ENCODE measurements at places on chromosomes 4 and X.

GRCh38 chr4:61739887-61740286, 539.8 kb downstream of the ADGRL3 start:
- no peak for DNase-seq

GRCh38 chr4:22241415-22241814, 274.5 kb downstream of the ADGRA3 start:
- no peak for DNase-seq

DNA sequence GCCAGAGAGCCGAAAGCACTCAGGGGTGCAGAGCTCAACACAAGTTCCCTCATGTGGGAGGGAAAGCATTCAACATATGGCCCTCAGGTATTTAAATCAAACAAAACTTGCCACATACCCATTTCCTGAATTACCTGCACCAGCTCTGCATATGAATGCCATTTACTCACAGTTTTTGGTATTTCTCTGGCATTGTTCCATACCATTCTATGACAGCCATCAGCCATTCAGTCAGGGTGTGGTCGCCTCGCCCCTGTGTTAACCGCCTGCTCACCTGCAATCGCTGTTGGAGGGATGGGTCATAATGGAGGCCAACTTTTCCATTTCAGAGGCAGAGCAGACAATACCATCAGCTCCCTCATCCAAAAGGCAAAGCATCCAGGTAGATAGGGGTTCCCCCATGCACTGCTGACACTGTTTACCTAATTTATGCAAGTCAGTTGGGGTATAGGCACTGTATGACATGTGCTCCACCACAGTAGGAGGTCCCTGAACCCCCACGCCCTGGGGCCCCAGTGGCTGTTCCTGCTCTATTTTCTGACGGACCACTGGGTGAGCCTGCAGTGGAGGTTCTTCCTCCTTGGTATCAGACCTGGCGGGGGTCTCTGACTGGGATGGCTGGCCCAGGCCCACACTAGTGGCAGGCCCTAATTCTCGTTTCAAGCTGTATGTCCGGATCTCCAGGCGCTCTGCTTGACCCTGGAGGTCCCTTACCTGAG, 227.1 kb downstream of the ADGRL3 start:
- no peak for DNase-seq

DNA sequence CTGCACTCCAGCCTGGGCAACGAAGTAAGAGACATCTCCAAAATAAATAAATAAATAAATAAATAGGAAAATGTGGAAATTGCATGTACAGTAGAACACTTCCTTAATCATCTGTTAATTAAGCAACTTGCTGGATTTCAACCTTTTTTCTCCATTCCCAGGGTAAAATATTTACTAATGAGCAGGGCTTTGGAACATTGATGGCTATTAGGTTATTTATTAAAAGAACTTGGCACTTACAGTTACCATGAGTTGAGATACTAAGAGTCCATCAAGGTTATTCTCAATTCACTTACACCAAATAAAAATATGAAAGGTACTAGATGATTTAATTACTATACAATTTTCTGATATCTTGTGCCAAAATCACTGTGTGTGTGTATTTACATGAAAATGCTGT, 607.1 kb downstream of the PCDH18 start:
- DNase-seq, result no peak

DNA sequence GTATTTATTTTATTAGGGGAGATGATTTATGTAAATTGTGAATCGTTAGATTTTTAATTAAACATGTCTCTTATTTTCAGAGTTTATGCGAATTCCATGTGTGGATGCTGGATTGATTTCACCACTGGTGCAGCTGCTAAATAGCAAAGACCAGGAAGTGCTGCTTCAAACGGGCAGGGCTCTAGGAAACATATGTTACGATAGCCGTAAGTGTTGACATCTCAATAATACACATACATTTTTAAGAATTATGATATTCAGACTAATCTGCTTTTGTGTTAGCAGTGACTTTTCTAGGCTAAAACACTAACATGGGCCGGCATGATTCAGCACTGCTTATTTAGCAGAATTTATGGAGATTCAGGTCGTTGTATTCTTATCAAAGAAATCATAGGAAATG, 91.2 kb downstream of the RAP1GDS1 start:
- no peak for DNase-seq

- DNase-seq, result peak; percentile 54
These were observed 1.1 kb upstream of the RAP1GDS1 start for GRCh38 chr4:98260047-98260578.

GRCh38 chr4:76195326-76195725, 18.3 kb downstream of the SCARB2 start:
- DNase-seq, result no peak

DNA sequence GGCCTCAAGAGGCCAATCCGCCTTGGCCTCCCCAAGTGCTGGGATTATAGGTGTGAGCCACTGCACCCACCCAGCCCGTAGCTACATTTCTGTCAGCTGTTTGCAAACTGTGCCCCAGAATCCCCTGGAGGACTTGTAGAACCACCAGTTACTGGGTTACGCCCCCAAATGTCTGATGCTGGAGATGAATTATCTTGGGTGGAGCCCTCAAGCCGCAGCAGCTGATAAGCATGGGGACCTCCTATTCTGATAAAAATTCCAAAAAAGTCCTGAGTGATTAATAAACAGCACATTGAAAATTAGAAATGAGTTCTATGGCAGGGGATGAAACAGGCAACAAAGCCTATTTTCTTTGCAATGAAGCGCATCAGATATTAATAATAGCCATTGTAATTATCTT, 105.0 kb downstream of the PTTG2 start:
- DNase-seq, result no peak

- DNase-seq, result no peak
These were observed 884.0 kb upstream of the INTU start for GRCh38 chr4:126748736-126749135.

DNA sequence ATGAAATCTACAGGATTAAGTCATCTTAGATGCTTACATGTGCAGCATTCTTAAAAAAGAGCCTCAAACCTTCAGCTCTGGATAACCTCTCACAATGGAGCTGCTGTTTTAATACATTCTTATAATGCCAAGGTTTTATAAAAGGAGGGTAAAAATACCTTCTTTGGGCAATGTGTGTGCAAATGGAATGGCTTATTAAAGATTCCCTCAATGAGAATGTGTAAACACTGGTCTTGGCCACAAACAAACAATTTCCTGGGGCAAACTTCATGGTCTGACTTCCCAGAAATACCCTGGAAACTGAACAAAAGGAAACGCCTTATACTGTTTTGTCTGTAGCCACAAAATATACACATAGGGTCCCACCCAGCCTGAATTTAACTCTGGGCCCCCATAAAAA, 148.6 kb upstream of the INTU start:
- no peak for DNase-seq

DNA sequence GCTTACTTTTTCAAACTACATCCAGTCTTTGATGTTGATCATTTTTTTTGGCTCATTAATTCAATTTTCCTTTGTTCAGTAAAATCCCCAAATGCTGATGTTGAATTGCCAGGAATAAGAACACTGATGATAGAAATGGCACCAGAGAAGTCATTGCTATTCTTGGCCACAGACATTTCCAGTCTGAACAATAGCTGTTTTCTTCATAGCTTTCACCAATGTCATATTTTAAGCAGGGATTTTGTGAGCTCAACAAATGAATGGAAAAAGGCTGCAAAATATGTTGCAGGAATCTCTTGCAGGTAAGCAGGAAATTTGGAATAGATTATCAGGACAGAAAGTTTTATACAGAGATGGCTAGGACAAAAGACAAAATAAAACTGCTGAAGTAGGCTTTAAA, 40.5 kb upstream of the GLRB start:
- DNase-seq, result no peak

DNA sequence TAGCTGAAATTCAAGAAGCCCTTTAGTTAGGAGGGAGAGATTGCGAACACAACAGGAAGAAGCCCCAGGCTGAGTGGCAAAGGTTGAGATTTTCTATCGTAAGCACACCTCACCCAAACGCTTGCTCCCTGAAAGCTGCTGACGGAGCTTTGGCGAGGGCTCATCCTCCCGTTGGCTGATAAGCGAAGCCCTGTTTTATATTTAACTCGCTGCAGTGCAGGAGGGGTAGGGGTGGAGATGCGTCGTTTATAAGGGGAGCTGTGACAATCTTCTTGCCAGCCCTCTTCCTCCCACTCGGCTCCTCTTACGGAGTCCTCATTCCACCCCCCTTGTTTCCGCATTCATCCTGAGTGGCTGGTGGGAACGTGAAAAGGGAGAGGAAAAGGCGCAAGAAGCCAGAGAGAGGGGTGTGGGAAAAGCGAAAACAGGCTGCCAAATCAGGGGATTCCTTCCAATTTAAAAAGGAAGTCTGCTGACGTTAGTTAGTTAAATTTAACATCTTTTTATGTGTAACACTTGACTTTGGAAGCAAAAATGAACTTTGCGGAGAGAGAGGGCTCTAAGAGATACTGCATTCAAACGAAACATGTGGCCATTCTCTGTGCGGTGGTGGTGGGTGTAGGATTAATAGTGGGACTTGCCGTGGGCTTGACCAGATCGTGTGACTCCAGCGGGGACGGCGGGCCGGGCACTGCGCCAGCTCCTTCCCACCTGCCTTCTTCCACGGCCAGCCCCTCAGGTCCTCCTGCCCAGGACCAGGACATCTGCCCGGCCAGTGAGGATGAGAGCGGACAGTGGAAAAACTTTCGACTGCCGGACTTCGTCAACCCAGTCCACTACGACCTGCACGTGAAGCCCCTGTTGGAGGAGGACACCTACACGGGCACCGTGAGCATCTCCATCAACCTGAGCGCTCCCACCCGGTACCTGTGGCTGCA, at the start of gene ENPEP:
Gene ENPEP (plus strand): TSS at position 275 of the 938 bp plus-strand sequence. CDS start 260 bp downstream, at position 535.
- no peak for DNase-seq

- peak; percentile 34 for DNase-seq
These were observed at the start of gene MTMR1 for GRCh38 chrX:150692831-150693724. Gene MTMR1 (plus strand): TSS chrX:150693396. CDS start chrX:150693531, 135 bp downstream.

DNA sequence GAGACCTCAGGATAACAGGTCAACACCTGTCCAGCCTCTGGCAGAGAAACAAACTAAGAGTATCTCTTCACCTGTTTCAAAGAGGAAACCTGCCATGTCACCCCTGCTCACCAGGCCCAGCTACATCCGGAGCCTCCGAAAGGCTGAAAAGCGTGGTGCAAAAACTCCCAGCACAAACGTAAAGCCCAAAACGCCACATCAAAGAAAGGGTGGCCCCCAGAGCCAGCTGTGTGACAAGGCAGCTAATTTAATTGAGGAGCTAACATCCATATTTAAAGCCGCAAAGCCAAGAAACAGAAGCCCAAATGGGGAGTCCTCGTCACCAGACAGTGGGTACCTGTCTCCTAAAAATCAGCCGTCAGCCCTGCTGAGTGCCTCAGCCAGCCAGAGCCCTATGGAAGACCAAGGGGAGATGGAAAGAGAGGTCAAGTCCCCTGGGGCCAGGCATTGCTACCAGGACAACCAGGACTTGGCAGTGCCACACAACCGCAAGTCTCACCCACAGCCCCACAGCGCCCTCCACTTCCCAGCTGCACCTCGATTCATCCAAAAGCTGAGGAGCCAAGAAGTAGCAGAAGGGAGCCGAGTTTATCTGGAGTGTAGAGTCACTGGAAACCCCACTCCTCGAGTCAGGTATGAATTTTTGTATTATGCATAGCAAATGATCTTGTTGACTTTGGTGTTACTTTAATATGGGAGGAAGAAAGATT, 15.1 kb downstream of the PALLD start:
- DNase-seq, result no peak

DNA sequence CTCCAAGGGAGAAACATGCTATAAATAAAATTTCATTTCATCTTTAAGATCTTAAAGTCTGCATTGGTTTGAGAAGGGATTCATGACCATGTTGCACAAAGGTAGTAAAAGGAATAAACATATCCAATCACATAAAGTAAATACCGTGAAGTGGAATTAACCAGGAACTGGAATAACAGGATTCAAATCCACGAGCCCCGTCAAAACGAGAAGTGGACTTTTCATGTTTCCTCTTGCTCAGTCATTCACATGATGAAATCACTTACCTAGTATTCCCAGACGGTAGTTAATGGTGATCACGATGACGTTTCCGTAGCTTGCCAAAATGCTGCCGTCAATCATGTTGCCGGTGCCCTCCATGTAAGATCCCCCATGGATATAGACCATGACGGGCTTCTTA, 199.7 kb downstream of the NLGN4X start:
- DNase-seq, result no peak

- no peak for DNase-seq
These were observed 712.4 kb downstream of the IL1RAPL1 start for GRCh38 chrX:29299684-29300083.

DNA sequence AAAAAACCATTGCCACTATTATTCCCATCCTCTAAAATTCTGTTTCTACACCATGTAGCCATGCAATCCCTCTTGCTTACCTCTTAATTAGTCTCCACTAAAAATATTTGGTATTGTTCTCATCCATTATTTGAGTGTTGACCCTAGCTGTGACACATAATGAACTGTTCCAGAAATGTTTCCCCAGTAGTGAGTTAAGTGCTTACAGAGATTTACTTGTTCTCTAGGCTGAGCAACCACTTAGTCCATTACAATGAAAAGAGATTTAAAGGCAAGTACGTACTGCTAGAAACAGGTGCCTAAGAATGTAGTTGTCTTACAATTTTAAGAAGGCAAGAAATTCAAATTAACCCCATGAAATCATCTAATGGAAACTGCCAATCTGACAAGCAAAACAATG, 112.7 kb upstream of the PTPN13 start:
- DNase-seq, result no peak

DNA sequence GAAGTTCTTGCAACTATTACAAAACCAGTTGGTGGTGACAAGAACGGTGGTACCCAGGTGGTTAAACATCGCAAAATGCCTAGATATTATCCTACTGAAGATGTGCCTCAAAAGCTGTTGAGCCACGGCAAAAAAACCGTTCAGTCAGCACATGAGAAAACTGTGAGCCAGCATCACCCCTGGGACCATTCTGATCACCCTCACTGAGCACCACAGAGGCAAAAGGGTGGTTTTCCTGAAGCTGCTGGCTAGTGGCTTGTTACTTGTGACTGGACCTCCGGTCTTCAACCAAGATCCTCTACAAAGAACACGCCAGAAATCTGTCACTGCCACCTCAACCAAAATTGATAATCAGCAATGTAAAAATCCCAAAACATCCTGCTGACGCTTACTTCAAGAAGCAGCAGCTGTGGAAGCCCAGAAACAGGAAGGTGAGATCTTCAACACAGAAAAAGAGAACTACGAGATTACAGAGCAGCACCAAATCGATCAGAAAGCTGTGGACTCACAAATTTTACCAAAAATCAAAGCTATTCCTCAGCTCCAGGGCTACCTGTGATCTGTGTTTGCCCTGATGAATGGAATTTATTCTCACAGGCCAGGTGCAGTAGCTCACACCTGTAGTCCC, 21.4 kb upstream of the SLC10A6 start:
- no peak for DNase-seq

DNA sequence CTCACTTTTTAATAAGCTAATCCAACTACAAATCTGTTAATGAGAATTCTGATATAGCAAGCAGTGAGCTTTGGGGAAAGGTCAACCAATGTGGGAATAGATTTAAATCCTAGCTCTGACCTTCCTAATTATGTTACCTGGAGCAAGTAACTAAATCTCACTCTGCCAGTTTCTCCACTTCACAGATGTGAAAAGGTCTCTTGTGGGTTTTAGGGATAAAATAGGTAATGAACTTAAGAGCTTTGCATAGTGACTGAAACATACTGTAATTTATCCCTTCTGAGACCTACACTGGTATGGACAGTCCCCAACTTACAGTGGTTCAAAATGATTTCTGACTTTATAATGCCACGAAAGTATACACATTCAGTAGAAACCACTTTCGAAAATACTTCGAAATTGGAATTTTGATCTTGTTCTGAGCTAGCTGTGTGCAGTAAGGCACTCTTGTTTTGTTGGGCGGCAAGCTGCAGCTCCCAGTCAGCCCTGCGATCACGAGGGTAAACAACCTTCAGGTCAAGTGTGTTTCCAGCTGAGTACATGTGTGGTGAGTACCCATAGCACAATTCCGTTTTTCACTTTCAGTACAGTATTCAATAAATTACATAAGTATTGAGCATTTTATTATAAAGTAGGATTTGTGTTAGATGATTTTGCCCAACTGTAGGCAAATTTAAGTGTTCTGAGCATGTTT, 93.7 kb downstream of the ADGRL3 start:
- no peak for DNase-seq

Data from urothelium cell line (cell line).